ENCODE measurements at places on chromosomes 4 and X. TPM values are rescaled to one million over a fixed set of nuclear protein-coding genes. Genes with fewer than 3 reads are reported as not detected.

Gene TSPAN7
- total RNA-seq = 11.8 TPM

Gene ERAS
- 0.33 TPM for total RNA-seq

Gene CT45A1
- total RNA-seq = not detected

- no peak for DNase-seq
Observed at GRCh38 chrX:531611-531936, 99.0 kb upstream of the SHOX start.

GRCh38 chr4:124151031-124151430 lies 561.5 kb downstream of the ANKRD50 start:
- no peak for DNase-seq

DNA sequence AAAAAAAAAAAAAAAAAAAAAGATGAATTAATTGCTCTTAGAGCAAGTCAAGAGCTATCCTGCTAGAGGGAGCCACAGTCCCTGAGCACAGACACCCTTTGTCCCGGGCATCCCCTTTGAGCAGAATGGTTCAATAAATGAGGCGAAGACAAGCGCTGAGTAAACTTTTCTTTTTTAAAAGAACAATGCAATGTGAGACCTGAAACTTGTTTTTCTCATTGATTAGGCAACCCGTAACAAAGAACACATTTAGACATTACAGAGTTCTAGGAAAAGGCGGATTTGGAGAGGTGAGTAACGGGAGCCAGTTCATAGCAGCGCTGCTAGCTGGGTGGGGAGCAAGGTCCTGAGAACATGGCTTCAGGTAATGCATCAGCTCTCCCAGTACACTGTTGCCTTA lies 46.1 kb downstream of the GRK4 start:
- no peak for DNase-seq

- DNase-seq = no peak
Observed at GRCh38 chr4:148375584-148375983, 66.6 kb downstream of the NR3C2 start.

- DNase-seq = no peak
Observed at GRCh38 chr4:2930135-2930757, 33.0 kb downstream of the NOP14 start.

Data from mesothelial cell of epicardium (in vitro differentiated cells).